Inflammatory macrophage treated with lipopolysaccharide for 1 hour (primary cell): ENCODE measurements at places on chromosomes 3 and 15.

GRCh38 chr3:186340204-186340603 lies 21.8 kb downstream of the DGKG start:
- no peak for DNase-seq

DNA sequence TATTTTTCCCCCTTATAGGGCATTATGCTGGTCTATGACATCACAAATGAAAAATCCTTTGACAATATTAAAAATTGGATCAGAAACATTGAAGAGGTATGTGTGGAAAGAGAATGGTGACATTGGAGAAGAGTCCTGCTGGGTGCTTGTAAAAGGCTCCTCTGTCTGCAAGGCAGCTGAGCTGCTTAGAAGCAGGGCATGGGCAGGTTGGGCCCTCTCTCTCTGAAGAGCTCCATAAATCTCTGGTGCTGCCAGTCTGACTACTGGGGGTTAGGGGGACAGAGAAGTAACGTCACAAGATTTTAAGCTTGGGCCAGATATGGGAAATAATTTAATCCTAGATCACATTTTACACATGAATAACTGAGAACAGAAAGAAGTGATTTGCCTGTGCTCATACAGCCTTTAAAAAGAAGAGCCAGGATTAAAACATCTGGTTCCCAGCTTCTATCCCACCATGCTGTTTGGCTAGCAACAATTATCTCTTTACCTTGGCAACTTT lies 21.9 kb upstream of the APH1B start:
- no peak for DNase-seq

DNA sequence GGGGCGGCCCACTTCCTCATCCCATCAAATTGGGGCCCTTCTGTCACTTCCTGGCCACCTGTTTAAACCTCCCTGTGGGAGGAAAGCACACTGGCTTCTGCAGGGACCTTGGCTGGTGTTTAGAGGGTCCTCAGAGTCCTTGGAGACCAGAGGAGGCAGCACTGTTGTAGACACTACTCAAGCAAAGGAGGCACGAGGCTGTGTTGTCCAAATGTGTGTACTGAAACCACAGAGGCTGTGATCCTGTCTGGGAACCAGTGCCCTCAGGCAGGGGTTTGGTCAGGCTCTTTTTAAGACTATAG lies 12.4 kb upstream of the SEC13 start:
- no peak for DNase-seq

DNA sequence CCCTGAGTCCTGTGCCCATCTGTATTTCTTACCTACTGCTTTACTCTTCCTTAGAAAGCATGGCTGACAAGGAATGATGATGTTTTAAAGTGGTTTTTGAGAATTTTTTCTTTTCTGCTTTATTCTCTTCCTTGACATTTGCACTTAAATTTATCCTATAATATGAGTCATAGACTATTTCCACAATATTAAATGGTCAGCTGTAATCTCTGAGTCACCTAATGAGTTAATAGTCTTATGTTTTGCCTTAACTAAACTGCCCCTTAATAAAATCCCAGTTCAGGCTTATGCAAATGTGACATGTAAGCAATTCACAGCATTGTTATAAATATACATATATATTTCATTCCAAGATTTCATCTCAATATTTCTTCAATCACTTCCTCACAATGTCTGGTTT lies 23.8 kb downstream of the MEIS2 start:
- no peak for DNase-seq

GRCh38 chr3:36318621-36319200 lies 61.6 kb upstream of the STAC start:
- DNase-seq: no peak

GRCh38 chr3:43857361-43858293 lies 166.9 kb downstream of the ABHD5 start:
- DNase-seq: no peak

GRCh38 chr3:171108066-171108465 lies 81.5 kb upstream of the SLC2A2 start:
- DNase-seq: no peak

DNA sequence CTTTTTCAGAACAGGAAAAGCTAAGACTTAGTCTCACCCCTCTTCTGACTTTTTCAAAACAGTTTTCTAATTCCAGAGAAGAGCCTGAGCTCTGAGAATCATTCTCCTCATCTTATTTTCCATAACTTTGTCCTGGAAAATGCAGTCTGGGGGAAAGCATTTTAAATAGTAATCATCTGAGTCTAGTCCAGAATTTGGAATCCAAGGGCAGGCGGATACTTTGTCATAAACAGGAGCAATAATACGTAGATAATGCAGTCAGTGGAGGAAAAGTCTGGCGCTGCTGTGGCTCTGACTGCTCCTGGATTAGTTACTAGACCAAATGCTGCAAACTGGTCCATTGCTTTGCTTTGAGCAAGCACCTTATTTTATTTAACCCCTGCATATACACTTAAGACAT lies 285.0 kb downstream of the THSD4 start:
- DNase-seq: no peak

GRCh38 chr15:92095693-92096092 lies 242.2 kb downstream of the SLCO3A1 start:
- peak; percentile 59 for DNase-seq

- peak; percentile 22 for DNase-seq
Observed at GRCh38 chr3:58299839-58300516, 6.1 kb upstream of the RPP14 start.

- no peak for DNase-seq
Observed at GRCh38 chr3:101266566-101266965, 53.8 kb downstream of the IMPG2 start.

DNA sequence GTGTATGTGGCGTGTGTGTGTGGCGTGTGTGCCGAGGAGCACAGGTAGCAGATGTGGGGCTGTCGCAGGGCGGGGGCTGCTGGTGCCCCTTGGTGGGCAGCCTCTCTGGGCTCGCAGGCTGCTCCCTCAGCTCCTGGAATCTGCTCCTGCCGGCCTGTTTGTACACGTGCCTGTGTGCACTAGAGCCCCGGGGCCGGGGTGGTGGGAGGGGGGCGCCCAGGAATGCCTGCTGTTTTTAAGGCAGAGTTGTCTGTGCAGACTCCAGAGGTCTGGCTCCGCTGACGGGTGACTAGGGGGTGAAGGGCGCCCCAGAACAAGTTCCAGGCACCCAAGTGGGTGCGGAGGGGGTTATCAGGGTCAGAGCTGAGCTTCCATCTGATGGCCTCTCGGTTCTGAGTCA lies 112.2 kb downstream of the FBLN2 start:
- DNase-seq: no peak

GRCh38 chr15:51289290-51289689 lies 49.1 kb downstream of the CYP19A1 start:
- no peak for DNase-seq

DNA sequence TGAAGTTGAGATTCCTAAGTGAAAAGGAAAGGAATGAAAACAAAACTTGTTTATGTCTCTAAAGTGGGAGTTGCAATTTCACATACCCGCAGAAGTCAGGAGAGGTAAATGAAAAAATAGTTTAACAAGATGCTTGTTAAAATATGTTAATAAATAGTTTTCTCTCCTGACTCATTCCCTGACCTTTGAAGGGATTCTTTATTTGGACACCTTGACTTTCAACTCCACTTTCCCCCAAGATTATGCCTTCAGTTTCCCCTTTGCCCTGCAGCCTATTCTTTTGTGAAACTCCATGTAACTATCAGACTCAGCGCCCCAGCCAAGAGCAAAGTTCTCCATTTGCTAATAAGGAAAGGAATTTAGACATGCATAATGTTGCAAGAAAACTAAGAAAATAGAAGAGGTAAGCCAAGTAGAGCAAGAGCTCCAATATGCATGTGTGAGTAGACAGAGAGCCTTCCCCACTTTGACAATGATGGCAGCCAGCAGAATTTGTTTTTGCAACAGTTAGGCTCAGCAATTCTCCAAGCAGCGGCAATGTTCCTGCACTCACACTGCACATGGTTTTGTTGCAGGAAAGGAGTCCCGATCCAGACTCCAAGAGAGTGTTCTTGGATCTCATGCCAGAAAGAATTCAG lies 61.2 kb downstream of the CD200 start:
- no peak for DNase-seq

GRCh38 chr15:38490242-38490922 lies 36.5 kb downstream of the FAM98B start:
- DNase-seq: no peak

- DNase-seq: peak; percentile 13
Observed at GRCh38 chr3:194265505-194265892, 85.6 kb downstream of the CPN2 start.

GRCh38 chr3:5138214-5138981 lies 16.3 kb downstream of the ARL8B start:
- no peak for DNase-seq

- peak; percentile 59 for DNase-seq
Observed at GRCh38 chr15:68298882-68299381, 21.4 kb downstream of the FEM1B start.

DNA sequence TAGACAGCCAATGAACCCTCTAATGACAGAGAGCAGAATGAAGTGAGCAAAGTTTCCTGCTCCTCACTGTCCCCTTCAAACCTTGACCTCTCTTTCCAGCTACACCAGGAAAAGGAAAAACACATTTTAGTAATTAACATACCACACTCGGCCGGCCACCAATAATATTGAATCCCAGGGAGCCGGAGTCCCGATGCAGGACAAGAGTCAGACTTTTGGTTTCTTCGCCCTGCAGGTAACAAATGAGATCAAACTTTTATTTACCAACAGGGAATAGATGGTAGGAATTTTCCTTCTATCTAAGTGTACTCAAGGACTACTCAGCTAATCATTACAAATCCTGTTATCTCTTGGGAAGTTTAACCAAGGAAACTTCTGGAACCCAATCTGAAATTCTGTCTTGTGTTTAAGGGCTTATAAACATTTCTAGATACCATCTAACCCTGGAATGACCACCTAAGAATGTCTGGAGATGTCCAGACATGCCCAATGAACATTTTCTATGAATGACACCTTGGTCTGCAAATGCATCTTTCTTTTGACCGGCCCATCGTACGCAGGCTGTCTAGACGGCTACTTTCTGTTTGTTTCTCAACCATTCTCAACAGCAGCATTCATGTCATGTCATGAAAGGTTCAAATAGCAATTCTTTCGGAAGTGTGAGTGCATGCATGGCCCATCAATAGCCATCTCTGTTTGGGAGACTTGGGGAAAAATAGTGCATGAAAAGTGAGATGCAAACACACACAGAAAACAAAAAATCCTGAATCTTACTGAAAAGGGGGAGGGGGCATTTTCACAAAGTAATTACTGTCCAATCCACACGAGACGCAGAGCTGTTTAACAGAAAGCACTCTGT lies 16.1 kb downstream of the PDZRN3 start:
- DNase-seq: no peak

GRCh38 chr15:39585389-39585841 lies 4.5 kb downstream of the THBS1 start:
- DNase-seq: no peak

DNA sequence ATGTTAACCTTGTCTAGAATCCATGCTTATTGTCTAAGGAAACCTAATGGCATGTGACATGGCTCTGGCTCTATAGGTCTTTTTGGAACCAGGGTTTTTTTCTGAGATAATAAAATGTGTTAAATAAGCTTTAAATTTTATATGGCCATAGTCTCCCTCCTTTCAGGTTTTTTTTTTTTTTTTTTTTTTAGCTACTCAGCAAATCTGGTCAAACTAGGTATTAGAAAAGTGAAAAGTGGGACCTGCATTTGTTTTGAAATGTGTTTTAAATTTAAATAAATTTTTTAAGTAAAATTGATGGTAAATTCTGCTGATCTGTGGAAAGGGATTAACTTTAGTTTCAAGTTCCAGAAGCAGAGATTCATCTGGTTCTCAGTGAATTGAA lies 52.1 kb upstream of the NANOGP8 start:
- DNase-seq: no peak

DNA sequence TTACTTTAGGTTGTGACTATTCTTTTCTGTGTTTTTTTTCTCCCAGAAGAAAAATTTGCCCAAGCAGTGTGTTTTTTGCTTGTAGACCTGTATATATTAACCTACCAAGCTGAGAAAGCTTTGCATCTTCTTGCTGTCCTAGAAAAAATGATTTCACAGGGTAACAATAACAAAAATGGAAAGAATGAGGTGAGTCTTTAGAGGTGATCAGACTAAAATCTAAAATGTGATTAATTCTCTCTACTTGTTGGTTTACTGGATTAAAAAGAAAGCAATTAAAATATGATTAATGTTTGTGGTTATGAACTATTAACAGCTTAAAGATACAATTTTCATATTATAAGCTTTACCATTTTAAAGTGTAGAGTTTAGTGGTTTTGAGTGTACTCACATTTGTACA lies 28.2 kb downstream of the CNOT10 start:
- no peak for DNase-seq

DNA sequence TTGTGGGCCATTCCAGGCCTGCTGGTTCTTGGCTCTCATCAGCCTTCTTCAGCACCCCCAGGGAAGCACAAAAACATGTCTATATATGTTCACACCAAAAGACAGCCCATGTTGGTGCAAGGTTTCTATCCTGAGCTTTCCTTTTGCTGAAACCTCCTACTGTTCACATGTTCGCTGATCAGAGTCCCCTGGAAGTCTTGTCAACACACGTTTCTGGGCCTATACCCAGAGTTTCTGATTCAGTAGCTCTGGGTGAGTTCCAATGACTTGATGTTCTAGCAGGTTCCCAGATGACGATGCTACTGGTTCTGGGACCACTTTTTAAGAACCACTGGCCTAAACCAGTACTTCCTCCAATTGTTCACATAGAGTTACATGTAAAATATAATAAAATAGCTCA lies 46.0 kb downstream of the SUCNR1 start:
- DNase-seq: no peak

DNA sequence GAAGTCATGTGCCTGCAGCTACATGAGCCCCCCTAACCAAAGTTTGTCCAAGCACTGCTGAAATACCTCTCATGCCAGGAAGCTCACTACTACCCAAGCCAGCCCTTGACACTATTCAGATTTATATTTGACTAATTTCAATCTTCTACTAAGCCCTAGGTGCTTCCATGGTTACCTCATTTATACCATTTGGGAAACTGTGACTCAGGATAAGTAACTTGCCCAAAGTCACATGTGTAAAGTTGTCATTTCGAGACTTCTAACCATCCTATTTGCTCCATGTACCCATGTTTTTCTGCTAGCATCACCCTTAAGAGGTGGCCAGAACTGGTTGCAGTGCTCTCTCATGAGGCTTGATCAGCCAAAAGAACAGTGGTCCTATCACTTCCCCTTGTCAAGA lies 20.7 kb upstream of the TIMP4 start:
- DNase-seq: no peak

- DNase-seq: no peak
Observed at GRCh38 chr3:133824961-133825485, 19.4 kb downstream of the SRPRB start.

- no peak for DNase-seq
Observed at GRCh38 chr3:150169330-150169940, 198.7 kb upstream of the PFN2 start.

DNA sequence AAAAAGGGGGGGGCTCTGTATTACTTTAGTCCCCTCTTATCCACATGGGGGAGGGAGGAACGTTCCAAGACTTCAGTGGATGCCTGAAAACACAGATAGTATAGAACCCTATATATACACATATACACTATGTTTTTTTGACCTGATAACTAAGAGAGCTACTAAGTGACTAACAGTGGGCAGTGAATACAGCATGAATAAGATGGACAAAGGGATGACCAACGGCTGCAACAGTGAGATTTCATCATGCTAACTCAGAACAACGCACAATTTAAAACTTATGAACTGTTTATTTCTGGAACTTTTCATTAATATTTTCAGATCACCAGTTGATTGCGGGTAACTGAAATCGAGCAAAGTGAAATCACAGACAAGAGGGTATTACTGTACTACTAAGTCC lies 7.3 kb downstream of the DCUN1D1 start:
- no peak for DNase-seq

GRCh38 chr15:67134067-67134838 lies 68.9 kb downstream of the SMAD3 start:
- DNase-seq: no peak

- DNase-seq: no peak
Observed at GRCh38 chr3:34920806-34921205, 718.5 kb upstream of the ARPP21 start.

GRCh38 chr15:65845826-65846519 lies 23.3 kb upstream of the RAB11A start:
- DNase-seq: no peak
